Fibroblast of skin of scalp (primary cell): ENCODE measurements at places on chromosomes 1 and 21.

GRCh38 chr1:23537296-23537973 is 6.4 kb upstream of the E2F2 start:
- peak; percentile 66 for DNase-seq

GRCh38 chr1:85630493-85630892 is 49.9 kb downstream of the CCN1 start:
- DNase-seq: no peak

- DNase-seq: no peak
Measured at GRCh38 chr1:164787834-164788231, 228.8 kb downstream of the PBX1 start.

DNA sequence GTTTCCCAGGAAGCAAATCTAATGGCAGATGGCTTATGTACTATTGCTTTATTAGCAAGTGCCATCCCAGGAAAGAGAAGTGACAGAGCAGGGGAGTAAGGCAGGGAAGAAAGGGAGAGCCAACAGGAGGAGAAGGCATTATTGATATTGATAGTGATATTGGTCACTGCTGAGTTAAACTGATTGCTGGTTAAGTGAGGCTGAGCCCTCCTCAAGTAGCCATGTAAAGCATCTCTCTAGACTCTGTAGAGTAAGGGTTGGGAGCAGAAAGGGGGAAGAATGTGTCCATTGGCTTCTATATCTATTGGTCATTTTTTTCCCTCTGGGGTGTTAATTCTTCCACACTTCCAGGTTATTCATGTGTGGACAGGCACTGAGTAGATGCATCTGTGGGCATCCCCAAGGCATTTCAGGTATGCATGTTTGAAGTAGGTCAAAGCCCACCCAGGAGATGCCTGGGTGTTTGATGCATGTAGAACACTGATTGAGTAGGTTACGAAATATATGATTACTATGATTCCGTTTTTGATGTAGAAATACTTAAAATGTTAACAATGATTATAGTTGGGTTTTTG is 290.5 kb upstream of the DPYD start:
- DNase-seq: no peak

- no peak for DNase-seq
Measured at GRCh38 chr1:119079881-119080280, 60.6 kb downstream of the WARS2 start.

GRCh38 chr1:39907528-39908453 is 6.1 kb upstream of the MYCL start:
- DNase-seq: no peak

- peak; percentile 66 for DNase-seq
Measured at GRCh38 chr1:86156566-86157455, at the start of gene COL24A1. Gene COL24A1, minus strand, starts transcription at chr1:86156772. Its CDS starts 376 bp downstream, at chr1:86156396.

GRCh38 chr21:31371715-31372470 is 27.8 kb upstream of the TIAM1 start:
- DNase-seq: no peak

- no peak for DNase-seq
Measured at GRCh38 chr1:30187413-30188023, 535.9 kb downstream of the MATN1 start.

DNA sequence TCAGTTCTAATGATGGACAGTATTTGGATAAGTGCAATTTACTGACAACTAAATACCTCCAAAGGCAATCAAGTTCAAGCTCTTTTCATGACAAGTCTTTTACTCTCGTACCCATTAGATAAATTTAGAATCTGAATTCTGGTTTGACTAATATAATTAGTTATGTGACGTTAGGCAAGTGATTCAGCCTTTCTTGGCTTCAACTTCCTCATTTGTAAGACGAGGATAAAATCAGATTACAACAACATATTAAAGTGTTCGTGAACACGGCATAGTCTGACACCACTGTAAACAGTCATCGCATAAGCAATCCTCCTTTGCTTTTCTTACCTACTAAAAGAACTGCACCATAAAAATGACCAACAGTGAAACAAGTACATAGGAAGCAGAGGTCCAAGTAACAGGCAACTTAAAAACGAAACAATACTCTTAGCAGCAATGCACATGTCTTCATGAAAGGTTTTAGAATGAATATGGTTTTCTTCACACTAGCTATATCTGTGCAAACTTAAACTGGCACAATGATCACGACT is 25.7 kb downstream of the COA6 start:
- DNase-seq: no peak

DNA sequence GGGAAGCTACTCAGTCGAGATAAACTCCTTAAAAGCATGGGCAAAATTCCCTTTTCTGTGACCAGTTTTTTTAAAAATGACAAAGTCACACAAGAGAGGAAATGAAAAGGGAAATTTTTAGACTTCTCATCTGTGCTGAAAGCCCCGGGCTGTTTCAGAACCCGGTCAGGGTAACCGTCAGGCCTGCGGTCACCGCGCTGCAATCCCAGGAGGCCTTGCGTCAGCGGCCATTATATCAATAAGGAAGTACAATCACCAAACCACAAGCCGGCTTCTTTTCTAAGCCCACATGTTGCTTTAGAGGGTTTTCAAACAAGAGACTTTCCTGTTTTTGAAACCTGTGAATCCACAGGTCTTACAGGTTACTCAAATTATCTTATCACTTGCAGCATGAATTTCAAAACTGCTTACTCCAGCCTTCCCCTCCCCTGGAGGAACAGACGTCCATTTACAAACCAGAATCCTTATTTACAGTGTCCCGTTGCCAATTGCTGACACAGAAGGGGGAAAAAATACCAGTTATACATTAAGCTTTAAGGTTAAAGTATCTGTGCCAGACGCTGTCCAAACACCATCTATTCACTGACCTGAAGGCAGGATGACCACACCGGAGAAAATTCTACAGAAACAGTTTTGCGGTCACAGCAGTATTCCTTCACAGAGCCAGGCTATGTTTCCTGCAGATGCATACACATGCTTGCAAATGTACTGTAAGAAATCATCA is 165.3 kb downstream of the TOMM20 start:
- DNase-seq: peak; percentile 93

GRCh38 chr1:67586596-67586995 is 98.4 kb upstream of the GADD45A start:
- DNase-seq: peak; percentile 62
